ENCODE measurements at places on chromosomes 6 and 20.

DNA sequence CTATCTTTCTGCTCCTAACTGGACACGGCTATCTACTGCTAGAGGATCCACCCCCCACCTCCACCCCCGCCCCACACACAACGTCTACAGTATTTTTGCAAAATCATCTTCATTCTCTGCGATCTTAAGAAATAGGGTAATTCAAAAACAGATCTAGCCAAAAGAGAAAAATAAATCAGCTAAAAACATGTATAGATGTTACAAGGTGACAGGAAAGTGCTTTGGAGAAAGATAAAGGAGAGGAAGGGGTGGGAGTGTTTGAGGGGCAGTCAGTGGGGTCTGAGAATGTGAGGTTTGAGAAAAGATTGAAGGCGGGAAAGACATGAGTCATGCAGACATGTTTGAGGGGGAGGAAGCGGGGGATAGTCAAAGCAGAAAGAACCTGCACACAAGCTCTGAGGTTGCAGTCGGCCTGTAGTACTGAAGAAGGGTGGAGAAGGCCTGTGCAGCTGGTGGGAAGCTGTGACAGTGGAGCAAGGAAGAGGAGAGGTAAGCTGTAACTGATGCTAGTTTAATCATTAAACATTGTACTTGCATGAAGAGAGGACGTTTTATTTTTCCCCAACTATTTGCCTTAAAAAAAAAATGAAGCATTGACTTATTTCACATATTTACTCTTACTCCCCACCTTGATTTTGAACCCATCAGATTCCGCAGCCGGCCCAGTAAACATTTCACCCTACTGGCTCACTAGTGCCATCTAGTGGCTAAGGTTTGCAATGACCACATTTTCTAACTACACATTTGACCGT, 332.6 kb downstream of the ADGRB3 start:
- peak; percentile 83 for DNase-seq

GRCh38 chr6:104710543-104711335, 149.0 kb downstream of the HACE1 start:
- DNase-seq = no peak

DNA sequence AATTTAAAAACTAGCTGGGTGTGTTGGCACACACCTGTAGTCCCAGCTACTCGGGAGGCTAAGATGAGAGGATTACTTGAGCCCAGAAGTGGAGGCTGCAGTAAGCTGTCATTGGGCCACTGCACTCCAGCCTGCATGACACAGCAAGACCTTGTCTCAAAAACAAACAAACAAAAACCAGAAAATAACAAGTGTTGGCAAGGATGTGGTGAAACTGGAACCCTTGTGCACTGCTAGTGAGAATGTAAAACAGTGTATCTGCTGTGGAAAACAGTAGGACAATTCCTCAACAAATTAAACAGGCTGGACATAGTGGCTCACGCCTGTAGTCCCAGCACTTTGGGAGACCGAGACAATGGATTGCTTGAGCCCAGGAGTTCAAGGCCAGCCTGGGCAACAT, 3.5 kb downstream of the UQCC1 start:
- DNase-seq = no peak

DNA sequence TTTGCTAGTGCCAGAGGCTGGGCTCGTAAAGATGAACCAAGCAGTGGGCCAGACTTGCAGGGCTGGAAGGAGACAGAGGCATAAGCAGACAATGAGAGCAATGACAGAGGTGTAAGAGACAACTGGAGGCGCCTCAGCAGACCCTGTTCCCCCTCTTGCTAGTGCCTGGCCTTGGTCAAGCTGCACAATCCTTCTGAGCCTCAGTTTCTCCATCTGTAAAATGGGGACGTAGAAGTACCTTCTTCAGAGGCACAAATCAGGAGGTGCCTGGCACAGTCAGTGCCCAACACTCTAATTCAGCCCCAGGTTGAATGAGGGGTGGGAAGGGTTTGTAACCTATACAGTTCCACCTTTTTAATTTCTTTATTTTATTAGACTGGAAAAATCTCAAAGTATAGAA, 23.2 kb downstream of the BPIFB1 start:
- DNase-seq = no peak

DNA sequence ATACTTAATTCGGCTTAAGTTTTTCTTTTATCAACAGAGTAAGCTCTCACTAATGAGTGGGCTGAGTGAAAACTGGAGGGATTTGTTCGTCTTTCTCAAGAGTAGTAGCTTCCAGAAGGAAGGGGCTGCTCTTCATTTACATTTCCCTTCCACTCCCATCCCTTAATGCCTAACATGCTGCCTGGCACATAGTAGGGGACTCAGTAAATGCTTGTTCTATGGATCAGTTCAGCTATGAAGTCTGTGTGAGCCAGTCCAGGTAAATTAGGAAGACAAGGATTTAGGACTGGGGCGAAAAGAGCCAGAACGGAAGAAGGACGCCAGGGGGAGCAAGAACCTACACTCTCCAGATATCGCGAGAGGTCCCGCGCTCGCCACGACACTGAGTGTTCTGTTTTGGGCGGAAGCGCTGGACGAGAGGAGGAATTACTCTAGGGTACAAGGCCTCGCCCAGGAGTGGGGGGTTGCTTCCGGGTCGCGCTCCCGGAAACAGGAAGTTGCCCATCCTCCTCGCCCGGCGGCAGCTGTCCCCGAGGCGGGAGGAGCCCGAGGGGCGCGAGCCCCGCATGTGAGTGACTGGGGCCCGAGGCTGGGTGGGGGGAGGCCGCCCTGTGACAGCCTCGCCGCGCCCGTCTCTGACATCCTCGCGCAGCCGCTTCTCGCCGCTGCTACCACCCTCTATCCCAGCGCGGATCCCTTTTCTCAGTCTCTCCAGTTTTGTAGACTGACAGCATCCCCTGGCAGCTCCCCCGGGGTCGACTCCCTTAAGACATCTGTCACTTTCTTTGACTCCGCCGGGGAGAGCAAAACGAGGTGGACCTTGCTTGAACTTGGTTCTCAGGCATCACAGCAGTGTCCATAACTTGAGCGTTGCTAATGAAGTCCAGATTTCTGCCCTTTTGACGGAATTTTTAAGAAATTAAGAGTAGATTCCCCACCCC, at the start of gene C6orf89:
C6orf89 (plus strand) TSS at position 492 of the 941 bp plus-strand sequence. CDS start 13,493 bp downstream, outside the sequence.
- peak; percentile 99 for DNase-seq

DNA sequence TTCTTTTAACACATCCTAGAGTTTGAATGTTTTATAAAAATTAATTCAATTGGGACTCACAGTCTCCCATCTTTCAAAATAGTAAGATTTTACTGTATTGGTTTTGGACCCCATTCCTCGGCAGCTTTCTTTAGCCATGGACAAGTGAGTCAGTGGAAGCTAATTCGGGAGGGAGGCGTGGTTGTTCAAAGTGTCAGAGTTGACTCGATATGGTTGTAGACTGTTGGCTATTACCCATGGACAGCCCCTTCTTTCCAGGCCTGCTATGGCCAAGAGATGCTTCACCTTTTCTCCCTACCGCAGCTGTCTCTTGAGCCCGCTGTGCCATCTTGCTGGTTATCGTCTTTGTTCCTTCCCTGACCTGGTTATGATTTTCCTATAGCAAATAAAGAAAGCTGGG, 243.0 kb downstream of the CD83 start:
- DNase-seq = no peak

- no peak for DNase-seq
These were observed 149.3 kb upstream of the FOXQ1 start for GRCh38 chr6:1162367-1163275.

- no peak for DNase-seq
These were observed 38.9 kb upstream of the TNFAIP3 start for GRCh38 chr6:137827977-137828810.

- no peak for DNase-seq
These were observed 2.1 kb downstream of the KHDC3L start for GRCh38 chr6:73364549-73364948.

- no peak for DNase-seq
These were observed 141.1 kb upstream of the EEF1E1 start for GRCh38 chr6:8243475-8243874.

DNA sequence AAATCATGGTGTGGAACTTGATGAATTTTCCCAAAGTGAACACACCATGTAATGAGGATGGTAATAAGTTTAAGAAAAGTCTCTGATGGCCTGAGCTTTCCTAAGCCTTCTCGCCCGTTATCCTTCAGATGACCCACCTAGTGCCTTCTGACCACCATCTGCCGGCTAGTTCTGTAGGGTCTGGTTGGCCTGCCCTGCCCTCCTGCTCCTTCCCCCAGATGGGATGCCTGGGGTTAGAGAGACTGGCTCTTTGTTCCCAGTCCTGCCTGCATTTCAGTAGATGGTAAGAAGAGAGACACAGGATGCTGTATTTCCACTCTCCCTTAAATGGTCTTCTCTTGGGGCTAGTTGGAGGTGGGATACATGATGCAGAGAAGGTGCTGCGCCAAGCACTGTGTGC, 43.0 kb downstream of the TIAM2 start:
- no peak for DNase-seq

DNA sequence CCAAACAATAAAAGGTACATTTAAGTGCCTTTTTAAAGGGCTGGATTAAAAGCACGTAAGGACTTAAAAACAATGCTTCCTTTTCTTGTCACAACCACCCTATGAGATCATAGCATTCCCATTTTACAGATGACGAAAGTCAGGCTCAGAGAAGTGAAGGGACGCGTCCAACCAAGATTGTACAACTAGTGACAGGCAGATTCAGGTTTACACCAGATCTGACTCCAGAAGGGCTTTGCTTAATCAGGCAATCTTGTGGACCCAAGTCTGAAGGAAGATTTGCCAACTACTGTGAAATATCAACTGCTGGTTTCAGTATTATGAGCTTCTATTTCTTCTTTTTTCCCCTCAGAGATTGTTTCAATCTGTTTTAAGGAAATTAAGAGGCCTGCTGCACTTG, 877 bp downstream of the ENPP4 start:
- no peak for DNase-seq

DNA sequence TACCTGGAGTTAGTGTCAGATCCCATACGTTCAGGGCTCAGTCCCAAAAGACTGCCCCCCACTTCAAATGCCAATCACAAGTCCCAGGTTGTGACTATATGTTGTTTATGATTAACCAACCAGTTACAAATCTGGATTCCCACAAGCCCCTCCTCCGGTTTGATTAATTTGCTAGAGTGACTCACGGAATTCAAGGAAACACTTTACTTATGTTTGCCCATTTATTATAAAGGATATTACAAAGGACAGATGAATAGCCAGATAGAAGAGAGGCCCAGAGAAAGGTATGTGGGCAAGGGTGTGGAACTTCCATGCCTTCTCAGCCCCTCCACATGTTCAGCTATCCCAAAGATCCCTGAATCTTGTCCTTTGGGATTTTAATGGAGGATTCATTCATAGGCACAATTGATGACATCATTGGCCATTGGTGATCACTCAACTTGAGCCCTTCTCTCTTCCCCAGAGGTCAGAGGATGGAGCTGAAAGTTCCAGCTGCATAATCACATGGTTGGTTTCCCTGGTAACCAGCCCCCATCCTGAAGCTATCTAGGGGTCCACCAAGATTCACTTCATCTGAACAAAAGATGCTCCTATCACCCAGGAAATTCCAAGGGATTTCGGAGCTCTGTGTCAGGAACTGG, 2.0 kb downstream of the ECT2L start:
- no peak for DNase-seq

GRCh38 chr6:89110284-89110683, 7.6 kb downstream of the SRSF12 start:
- no peak for DNase-seq

GRCh38 chr6:107214655-107215054, 99.3 kb upstream of the BEND3 start:
- DNase-seq = no peak

DNA sequence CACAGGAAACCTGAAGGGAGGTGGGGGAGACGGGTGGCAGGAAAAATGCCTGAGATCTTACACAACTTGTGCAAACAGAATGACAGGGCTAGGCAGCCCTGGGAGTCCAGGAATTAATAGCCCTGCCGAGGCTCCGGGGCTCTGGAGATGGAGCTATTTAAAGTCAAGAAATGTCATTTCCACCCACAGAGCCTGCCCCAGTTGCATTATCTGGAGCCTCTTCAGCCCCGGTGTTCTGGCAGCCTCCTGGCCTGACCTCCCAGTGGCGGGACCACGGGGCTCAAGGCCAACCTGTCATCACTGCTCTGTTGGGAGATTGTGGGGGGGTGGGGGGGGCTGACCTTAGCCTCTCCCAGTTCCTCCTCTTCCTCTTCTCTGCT, 28.5 kb upstream of the SCUBE3 start:
- DNase-seq = no peak

- DNase-seq = no peak
These were observed 16.9 kb downstream of the KCNK15 start for GRCh38 chr20:44762466-44763140.

- DNase-seq = no peak
These were observed 3.1 kb downstream of the LAMP5 start for GRCh38 chr20:9517297-9518162.

DNA sequence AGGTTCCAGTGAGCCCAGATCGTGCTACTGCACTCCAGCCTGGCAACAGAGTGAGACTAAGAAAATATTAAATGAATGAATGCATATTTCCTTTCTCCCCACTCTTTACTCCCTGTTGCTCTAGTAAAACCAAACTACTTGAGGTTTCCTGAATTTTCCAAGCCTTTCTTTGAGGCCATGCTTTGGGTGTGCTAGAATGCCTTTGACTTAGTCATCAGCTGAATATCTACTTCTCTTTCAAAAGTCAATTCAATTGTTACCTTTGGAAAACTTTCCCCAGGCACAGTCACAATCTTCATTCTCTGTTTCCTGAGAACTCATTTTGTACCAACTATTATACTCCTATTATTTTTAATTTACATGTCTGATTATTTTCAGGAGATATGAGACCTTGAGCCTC, 27.5 kb upstream of the CEP85L start:
- no peak for DNase-seq

GRCh38 chr6:168870982-168871381, 382.7 kb downstream of the THBS2 start:
- no peak for DNase-seq

DNA sequence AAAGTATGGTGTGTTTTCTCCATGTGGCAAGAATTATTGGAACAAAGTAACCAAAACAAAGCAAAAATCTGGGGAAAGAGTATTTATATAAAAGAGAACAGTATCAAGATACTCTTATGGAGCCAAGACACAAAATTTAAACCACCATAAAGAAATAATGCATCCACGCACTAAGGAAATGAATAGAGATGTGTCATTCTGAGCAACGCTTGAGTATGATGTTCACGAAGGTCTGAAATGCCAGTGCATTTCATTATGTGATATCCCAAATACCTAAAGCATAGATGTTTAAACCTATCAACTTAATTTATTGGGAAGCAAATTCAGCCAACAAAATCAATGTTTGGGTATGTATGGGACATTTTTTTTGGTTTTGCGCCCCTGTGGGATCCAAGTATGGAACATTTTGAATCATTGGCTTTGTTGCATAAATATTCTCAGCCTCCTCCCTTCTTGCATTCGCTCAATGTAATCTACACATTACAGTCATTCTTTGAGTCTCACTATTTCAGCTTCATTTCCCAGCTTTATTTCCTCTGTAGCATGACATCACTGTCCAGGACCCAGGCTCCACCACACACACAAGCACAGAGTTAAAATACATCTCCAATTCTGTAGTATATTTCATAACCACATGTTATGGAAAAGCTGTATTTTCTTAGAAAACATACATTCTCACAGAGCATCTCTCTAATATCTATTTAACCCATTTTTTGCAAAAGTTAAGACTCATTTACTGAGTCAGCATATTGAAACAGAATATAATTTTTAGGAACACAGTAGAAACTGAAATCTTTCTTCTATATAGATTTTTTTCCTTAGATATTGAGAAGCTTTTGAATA, 11.6 kb upstream of the MOXD1 start:
- DNase-seq = no peak

Data from HAP-1 (cell line).